ENCODE measurements at places on chromosomes 6 and 20. TPM values are rescaled to one million over a fixed set of nuclear protein-coding genes. Genes with fewer than 3 reads are reported as not detected.

GPR6 gene
- not detected for total RNA-seq

CGA gene
- total RNA-seq: not detected

UFL1 gene
- total RNA-seq: 22.2 TPM

BTNL2 gene
- not detected for total RNA-seq

TGM3 gene
- not detected for total RNA-seq

SIRPG gene
- not detected for total RNA-seq

POU5F1 gene
- total RNA-seq: not detected

TRIM31 gene
- not detected for total RNA-seq

Measured in A172 (cell line).